ENCODE measurements at places on chromosomes 7 and 10. TPM values are rescaled to one million over a fixed set of nuclear protein-coding genes. Genes with fewer than 3 reads are reported as not detected.

- DNase-seq: peak; percentile 72
Observed at GRCh38 chr10:114042895-114043531, 653 bp upstream of the ADRB1 start.

DNA sequence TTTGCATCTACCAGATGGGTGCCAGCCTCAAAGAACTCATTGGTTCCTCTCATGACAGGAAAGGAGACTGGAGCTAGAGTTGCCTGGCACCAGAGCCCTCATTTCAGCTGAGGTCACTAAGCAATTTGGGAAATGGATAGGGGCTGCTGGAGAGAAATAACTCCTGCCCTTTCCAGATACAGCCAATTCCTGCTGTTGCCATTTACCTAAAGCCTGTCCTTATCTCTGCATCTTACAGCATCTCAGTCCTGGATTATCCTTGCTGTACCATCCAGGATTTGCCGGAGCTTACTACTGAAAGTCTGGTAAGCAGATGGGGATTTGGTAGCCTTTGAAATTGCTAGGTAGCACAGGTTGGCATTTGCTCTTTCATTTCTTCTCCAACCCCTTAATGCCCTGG is 31.9 kb upstream of the SMKR1 start:
- DNase-seq: no peak

GRCh38 chr7:140940898-140941297 is 16.2 kb upstream of the BRAF start:
- DNase-seq: no peak

DNA sequence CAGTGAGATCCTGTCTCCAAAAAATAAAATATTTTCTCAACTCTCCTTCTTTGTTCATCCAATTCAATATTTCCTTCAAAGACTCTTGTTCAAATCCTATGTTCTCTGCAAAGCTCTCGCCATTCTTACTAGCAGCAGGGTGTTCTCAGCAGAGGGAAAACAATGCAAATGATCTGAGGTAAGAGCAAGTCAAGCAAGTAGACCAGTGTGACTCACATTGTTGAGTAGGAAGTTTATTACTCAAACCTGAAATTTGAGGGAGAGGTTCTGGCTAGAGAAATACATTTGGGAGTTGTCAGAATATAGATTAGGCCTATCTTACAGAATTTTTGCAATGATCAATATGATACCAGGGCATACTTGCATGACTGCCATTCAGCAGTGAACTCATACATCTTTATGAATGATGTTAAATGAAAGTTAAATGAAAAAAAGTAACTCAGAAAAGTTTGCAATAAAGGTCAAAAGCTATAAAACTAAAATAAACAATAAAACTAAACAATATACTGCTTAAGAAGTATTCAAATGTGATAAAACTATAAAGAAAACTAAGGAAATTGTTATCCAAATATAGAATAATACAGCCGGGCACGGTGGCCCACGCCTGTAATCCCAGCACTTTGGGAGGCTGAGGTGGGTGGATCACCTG is 5.8 kb downstream of the IDE start:
- DNase-seq: no peak

GRCh38 chr10:12394241-12395033 is 45.1 kb downstream of the CAMK1D start:
- no peak for DNase-seq

Gene EEPD1
- 6.1 TPM for total RNA-seq

Gene STEAP1
- total RNA-seq: not detected

DNA sequence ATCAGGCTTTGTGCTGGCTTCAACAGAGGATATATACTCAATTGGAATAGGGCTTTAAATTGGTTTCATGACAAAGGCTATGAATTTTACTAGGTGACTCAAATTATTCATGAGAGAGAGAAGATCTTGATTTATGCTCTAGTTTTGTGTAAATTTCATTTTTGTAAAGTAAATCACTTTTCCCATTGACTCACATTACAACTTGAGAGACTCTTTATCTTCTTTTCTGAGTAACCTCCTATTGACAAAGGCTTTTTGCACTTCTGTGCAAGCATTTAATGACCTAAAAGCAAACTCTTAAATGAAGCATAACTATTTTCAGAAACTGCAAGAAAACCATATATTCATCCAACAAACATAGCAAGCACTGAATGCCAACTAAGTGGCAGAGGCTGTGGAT is 98.5 kb upstream of the RHOBTB1 start:
- no peak for DNase-seq

Gene UCN3
- total RNA-seq: not detected

Gene FOXK1
- total RNA-seq: 32.0 TPM

Gene CPXM2
- not detected for total RNA-seq

GRCh38 chr7:27872356-27873275 is 132.7 kb downstream of the TAX1BP1 start:
- no peak for DNase-seq

Gene GATAD1
- 37.9 TPM for total RNA-seq

DNA sequence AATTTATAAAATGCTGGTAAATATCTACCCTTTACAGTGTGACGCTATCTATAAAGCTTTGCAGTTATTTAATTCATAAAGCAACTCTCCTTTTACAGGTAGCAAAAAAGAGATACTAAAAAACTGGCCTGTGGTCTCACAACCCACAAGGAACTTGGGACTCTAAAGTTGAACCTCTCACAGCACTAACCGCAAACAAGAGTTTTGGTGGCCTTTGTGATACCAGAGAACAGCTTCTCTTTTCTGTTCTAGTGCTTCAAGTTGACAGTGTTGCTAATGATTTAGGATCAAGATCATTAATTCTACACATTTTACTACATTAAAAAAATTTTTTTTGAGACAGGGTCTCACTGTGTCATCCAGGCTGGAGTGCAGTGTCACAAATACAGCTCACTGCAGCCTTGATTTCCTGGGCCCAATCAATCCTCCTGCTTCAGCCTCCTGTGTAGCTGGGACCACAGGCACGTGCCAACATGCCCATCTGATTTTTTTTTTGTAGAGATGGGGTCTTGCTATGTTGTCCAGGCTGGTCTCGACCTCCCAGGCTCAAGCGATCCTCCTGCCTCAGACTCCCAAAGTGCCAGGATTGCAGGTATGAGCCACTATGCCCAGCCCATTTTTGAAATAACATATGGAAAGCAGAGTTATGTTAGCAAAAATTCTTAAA is 56.0 kb upstream of the ST8SIA6 start:
- DNase-seq: no peak

GRCh38 chr7:158362001-158362400 is 225.6 kb downstream of the PTPRN2 start:
- no peak for DNase-seq

DNA sequence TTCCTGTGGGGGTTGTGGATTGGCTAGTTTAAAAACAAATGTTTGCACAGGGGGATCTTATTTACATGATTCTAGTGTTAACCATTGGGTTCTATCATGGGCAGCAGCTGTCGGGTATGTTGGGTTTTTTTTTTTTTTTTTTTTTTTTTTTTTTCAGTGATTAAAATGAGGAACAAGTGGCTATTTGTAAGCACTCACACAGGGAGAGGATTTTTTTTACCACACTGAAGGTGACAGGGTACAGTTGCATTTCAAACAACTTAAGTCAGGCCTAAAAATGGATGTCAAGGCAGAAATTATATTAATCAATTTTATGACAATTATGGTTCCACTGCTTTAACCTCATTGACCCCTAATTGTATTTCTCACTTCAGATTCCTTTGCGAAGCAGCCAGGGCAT is 92.8 kb downstream of the CD36 start:
- DNase-seq: no peak

Gene BEND7
- total RNA-seq: not detected

Gene CYP26C1
- total RNA-seq: 0.15 TPM

Gene INSYN2A
- total RNA-seq: not detected

- no peak for DNase-seq
Observed at GRCh38 chr7:127390817-127391590, 1.5 kb downstream of the ZNF800 start.

Gene PDZD7
- 1.8 TPM for total RNA-seq

- DNase-seq: no peak
Observed at GRCh38 chr10:6215241-6215640, 12.5 kb downstream of the PFKFB3 start.

Gene AGR3
- total RNA-seq: not detected

DNA sequence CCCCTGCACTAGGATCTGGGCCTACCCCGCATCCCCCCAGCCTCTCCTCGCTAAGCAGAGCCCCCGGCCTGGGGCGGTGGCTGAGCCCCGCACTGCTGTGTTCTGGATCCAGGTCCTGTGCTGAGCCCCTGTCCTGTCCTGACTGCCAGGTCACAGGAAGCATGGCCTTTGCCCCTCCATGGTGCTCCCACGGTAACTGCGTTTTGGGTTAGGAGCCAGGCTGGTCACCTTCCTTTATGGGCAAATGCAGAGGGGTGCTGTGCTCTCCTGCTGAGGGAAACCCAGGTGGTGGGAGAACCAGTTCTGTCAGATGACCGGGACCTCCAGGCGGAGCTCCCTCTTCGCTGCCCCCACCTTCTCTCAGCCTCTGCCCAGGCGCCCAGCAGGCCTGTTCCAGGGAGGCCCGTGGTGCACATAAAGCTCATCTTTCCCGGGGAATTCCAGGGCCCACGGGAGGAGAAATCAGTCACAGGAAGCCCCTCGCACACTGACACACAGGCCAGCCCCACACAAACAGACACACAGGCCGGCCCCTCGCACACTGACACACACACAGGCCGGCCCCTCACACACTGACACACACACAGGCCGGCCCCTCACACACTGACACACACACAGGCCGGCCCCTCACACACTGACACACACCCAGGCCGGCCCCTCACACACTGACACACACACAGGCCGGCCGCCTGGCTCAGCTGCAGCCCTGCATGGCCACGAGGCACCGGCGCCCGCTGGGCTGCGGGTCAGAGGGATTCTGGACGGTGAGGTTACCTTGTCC is 75.6 kb downstream of the CFAP46 start:
- DNase-seq: no peak

- peak; percentile 19 for DNase-seq
Observed at GRCh38 chr10:113980408-113981087, 63.1 kb upstream of the ADRB1 start.

Gene SYT15B
- total RNA-seq: 0.37 TPM

GRCh38 chr7:136359333-136359903 is 382.3 kb upstream of the MTPN start:
- DNase-seq: peak; percentile 95

Gene CTTNBP2
- total RNA-seq: not detected

Gene TSPAN33
- 44.8 TPM for total RNA-seq

Gene RBP4
- not detected for total RNA-seq

Gene LHFPL3
- not detected for total RNA-seq

Measured in OCI-LY7 (cell line).